Brain (organoid and tissue), 16 donors: ENCODE measurements at places on chromosomes 2 and 18. TPM values are rescaled to one million over a fixed set of nuclear protein-coding genes. Genes with fewer than 3 reads are reported as not detected.

The NCKAP5 gene
- polyA plus RNA-seq, result 1.1 TPM

The LRRC30 gene
- not detected for polyA plus RNA-seq

The DNER gene
- 392 TPM for polyA plus RNA-seq

- DNase-seq, result no peak
These were observed 140.1 kb upstream of the B3GNT2 start for GRCh38 chr2:62055724-62056336.

- DNase-seq, result no peak
These were observed 17.3 kb downstream of the BOLA3 start for GRCh38 chr2:74130211-74130995.

- DNase-seq, result no peak
These were observed 24.0 kb downstream of the CERKL start for GRCh38 chr2:181632733-181633401.

DNA sequence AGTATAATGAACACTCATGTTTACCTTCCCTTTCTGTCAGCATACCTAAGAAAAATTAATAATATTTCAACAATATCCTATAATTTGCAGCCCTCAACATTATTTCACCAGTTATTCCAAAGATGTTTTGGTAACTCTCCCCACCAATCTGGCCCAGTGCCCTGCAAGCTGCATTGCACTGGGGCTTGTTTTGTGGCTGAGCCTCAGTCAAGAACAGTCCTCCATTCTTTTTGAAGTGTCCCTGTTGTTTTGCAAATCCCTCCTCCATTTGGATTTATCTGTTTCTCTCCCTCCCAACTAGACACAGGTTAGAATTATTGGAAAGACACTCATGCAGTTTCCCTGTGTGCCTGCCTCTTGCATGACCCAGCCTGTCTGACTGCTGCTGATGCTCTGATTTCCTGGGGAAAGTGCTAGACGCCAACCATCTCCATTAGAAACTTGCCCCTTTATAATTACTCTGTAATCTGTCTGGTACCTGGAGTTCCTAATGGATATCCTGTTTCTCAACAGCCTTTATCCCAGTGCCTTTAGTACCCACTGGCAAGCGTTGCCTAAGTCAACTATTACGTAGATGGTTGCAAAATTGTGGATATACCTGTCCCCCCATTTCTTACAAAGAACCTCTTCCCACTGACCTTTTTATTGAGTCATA, 60.2 kb downstream of the EIF5B start:
- no peak for DNase-seq

- no peak for DNase-seq
These were observed 74.4 kb downstream of the MAP3K20 start for GRCh38 chr2:173150087-173150486.

DNA sequence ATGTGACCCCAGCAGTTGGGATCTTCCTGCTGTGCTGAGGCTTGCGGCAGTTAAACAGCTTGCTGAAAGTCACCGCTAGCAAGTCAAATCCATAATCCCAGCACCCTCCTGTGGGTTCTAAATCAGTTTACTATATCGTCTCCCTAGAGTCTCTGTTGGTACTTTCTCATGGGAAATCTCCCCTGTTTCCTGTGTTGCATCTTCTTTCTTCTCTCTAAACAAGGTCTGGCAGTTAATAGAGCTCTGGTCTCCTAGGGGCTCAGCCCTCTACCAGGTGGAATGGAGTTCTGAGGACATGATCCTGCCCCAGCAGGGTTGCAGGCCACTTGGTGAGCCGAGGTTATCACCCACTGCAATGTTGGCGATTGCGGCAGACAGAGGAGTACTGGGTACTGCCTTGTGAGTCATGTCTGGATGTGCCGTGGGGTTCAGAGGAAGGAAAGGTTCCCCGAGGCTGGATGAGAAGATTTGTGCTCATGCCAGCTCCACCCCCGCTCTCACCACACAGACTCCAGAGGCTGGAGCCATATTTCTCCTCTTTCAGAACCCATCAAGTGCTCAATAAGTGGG, 59.4 kb upstream of the SIX2 start:
- no peak for DNase-seq
